Activated CD4-positive, alpha-beta T cell treated with anti-CD3 and anti-CD28 coated beads, Interleukin-2, Interleukin-4, amounts not matched to agents 100 ng/mL and 50 ng/mL, durations not matched to agents 16 hours and 8 hours (primary cell): ENCODE measurements at places on chromosomes 7 and 10.

GRCh38 chr7:121558288-121558687, 162.2 kb upstream of the FAM3C start:
- no peak for DNase-seq

DNA sequence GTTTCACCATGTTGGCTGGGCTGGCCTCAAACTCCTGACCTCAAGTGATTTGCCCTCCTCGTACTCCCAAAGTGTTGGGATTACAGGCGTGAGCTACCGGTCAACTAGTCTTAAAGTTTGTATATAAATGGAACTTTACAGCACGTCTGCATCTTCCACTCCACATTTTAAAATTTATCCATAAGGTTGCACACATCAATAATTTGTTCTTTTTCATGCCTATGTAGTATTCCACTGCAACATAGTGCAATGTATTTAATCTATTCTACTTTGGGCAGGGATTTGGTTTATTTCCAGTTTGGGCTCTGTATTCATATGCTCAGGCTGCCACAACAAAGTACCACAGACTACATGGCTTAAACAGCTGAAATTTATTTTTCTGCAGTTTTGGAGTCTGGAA, 90.0 kb downstream of the NPTX2 start:
- DNase-seq, result no peak

GRCh38 chr7:92837000-92837749, 802 bp upstream of the CDK6 start:
- no peak for DNase-seq

DNA sequence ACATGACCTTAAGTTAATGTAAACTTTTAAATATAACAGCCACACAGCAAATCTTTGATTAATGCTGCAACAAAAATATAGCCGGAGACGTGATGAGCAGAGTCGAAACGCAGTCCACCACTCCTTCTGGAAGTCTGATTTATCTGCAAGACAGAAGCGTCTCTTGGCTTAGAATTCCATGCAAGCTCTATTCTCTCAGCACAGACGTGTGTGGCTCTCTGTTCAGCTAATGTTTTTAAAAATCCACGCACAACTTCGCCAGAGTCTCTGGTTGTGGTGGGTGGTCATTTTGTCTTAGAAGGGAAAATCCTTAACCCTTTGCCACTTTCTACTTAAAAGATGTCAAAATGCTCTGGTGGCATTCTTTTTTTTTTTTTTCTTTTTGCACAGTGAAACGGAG, 438.0 kb upstream of the MGMT start:
- no peak for DNase-seq

DNA sequence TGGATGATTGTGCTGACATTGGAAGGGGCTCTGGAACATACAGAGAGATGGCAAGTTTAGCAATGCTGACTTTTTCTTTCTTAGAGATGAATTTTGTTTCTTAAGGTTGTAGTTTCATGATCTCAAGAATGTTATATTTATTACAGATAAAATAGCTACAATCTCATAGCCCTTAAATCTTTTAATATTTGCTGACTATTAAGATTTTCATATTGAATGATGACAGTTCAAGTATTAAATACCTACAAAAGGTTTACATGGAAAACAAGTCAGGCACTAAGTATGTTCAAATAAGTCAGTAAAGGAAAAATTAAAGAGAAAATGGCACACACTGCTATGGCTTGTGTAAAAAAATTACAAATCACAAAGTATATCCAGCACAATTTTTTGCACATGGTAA, 252.1 kb upstream of the SLC26A5 start:
- no peak for DNase-seq

DNA sequence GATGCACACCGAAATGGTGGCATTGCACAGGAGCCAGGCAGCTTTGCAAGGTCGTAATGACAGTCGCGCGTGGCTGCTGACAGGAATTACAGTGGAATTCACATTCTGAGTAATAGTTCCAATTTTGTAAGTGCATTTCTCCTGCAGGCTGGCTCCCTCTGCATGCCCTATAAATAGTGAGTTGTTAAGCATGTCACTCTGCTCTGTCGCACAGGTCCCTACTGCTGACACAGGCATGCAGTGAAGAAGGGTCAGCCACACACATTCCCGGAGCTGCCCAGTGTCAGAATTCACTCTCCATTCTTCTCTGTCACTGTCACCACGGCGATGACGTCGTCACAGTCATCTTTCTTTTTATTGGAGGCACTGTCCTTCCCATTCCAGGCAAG, 49.2 kb upstream of the SHH start:
- DNase-seq, result no peak

DNA sequence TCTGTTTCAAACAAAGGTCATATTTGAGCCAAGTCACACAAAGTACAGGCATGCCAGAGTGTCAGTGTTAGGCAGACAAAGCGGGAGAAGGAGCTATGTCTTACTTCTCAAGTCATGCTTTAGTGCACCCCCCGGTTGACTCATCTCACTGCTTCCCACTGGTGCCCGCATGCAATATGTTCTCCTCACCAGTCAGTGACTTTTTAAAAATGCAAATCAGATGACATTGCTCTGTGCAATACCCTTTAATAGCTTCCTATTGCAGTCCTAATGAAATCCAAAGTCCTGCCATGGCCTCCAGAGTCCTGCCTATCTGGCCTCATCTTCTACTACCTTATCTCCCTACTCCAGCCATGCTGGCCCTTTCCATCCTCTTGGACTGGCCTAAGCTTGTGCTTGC, 429.1 kb downstream of the ACTR3B start:
- no peak for DNase-seq

GRCh38 chr7:1238931-1239802, 6.5 kb downstream of the UNCX start:
- DNase-seq, result no peak

DNA sequence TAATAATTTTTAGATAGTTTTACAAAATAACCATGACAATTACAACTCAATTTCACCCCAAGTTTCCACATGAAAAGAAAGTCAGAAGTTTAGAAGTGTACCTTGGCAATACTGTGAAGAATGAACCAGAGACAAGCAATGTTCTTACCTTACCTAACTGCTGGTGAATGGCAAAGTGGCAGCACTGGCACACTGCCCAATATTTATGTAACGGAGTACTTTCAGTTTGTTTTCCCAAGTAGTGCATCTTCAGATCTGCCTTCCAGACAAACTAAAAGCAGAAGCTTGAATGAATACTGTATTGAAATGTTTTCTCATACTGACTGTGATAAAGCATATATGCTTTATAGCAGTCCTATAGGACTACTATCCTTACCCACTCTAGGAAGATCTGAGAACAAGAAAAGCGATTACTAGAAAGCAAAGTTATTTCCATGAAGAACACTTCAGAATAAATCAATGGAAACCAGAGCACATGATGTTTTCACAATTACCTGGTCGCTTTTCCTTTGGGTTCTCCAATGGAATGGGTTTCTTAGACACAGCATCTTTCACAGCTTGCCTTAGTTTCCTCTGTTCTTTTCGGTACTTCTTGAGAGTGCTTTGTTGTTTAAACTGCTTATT, 1.5 kb downstream of the NOC3L start:
- DNase-seq, result no peak

DNA sequence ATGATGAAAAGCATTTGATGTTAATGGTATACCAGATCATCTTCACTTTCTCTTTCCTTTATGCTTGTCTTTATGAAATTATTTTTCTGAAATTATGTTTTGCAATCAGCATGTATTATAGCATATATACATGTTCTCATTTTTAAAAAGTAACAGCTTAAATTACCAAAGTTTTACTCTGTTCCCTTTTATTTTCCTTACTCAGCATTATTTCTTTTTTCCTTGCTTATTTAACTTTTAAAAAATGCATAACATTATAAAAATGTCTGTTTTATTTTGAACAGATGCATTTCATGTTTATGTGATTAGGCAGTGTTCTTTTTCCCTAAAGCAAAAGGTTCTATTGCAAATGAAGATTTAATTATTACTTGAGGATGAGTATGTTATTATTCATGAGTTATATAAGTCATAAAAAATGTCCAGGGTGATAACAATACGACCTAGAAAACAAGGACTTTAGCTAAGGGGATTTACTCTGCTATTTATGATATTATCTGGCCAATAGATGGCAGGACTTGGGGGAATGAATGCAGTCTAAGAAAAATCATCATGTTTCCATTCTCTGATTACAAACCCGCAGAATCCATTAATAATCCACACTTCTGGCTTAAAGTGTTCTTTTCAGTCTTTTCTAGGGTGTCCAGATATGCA, 38.5 kb downstream of the CABCOCO1 start:
- DNase-seq, result no peak

DNA sequence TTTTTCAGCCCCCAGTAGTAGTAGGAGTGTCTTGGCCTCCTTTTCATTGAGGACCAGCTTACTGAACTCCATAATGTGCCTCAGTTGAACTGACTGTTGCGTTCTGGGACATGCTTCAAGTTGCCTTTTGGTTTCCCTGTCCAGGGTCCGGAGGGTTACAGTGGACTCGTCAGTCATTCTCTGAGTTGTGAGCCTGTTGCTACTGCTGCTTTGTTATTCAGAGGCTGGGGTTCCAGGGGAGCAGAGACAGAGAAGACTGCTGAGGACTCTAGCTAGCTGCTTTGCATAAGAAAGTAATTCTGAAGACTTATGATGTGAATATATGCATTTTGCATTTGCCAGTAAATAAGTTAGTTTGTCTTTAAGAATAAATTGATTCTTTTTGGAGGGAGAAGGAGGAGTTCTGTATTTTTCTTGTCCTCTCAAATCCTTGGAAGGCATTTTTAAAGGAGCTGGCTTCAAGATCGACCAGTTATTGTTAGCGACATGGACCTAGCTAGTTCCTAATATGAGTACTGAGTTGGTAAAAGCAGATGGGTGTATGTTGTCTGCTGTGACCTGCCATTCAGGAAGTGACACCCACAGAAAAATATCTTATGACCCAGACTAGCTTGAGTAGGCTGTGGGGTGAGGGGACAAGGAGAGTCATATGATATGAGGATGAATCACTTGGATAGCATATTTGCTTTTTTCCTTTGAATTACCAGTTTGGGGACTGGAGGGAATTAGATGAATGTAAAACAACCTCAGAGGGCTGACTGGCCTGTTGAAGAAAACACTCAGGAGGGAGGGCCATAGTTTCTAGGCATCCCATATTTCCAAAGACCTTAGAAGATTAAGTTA, 8.3 kb downstream of the PI4K2A start:
- peak; percentile 74 for DNase-seq

DNA sequence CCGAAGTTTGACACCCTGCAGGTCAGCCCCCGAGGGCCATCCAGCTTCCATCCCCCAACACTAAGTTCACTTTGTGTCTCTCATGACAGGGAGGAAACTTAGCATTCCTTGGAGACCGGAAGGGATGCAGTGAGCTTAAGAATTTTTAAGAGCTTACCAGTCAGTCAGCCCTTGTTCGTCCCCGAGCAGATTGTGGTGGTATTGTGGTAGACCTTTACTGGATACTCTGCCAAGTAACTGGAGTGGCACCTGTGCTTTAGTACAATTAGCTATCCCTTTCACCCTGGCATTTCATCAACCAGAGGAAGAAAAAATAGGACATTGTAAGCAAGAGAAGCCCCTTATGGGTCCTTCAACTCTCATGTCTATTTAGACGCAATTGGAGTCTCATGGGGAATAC, 74.8 kb downstream of the NSUN6 start:
- no peak for DNase-seq

- DNase-seq, result no peak
These were observed 135.5 kb downstream of the USP6NL start for GRCh38 chr10:11475831-11476434.

DNA sequence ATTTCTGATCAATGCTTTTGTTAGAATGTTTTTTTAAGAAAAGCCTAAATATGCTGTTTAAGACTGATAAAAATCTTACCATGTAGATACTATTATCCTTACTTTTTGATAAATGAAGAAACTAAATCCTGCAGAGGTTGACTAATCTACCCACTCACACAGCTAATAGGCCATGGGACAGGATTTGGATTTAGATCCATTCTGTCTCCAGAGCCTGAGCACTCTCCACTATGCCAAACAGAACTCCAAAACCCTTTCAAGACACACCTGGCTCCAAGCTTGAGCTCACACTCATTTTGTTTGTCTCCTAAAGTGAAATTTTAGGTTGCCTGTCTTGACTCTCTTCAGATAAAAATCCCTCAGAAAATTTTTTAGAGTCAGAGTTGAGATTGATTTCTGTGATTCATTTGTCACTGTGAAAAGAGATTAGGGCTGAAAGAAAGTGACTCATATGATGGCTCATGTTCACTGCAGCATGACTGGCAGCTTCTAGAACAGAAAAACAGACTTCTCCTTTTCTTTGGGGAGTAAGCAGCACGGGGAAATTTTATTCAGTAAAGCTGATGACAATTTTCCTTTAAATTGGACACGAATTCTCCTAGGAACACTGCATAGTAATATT, 132.3 kb upstream of the POT1 start:
- DNase-seq, result no peak

- no peak for DNase-seq
These were observed 15.9 kb downstream of the VSIR start for GRCh38 chr10:71757399-71757922.

DNA sequence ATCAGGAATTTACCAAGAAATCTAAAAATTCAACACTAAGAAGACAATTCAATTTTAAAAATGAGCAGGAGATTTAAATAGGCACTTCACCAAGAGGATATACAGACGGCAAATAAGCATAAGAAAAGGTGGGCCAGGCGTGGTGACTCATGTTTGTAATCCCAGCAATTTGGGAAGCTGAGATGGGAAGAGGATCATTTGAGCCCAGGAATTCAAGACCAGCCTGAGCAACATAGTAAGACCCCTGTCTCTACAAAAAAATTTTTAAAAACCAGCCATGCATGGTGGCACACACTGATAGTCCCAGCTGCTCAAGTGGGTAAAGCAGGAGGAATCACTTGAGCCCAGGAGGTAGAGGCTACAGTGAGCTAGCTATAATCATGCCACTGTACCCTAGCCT, 3.5 kb upstream of the AKR1D1 start:
- no peak for DNase-seq

DNA sequence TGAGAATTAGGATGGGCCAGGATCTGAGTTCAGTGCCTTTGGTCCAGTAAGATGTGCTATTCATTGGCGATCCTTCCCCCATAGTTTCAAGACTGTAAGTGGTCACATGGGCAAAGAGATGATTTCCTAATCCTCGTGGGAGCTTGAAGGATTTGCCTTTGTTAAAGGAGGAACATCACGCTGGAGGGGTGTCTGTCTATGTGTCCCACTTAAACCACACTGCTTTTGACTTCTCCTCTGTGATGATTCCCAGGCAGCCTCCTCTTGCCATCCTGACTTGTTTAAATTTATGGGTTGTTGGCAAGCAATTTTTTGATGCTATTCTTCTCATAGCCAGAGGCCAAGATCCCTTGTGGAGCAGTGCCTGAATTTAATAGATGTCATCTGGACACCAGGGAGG, 154.0 kb downstream of the TCF7L2 start:
- no peak for DNase-seq

DNA sequence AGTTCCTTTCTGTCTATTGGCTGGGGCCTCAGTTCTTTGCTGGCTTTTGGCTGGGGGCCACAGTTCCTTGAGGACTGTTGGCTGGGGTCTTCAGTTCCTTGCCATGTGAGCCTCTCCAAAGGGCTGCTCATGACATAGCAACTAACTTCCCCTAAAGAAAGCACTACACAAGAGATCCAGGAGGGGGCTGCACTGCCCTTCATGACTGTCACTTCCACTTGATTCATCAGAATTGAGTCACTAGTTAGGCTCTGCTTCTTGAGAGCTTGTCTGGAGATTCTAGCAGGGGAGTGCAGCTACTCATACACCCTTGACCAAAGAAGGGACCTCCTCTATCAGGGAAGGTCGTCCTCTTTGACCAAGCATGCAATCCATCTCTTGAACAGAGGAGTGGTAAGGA, 38.0 kb upstream of the MKX start:
- peak; percentile 7 for DNase-seq

- no peak for DNase-seq
These were observed 43.4 kb downstream of the WASL start for GRCh38 chr7:123705211-123705901.

- no peak for DNase-seq
These were observed 62.9 kb downstream of the MGAM2 start for GRCh38 chr7:142174441-142174840.
